ENCODE measurements at places on chromosomes 5 and 9.

GRCh38 chr5:72848474-72849428, 32.3 kb downstream of the TNPO1 start:
- DNase-seq, result peak; percentile 82
- H3K27ac ChIP-seq, result peak overlapping the region; percentile 99
- H3K4me3 ChIP-seq, result peak overlapping the region; percentile 94
- no peaks in the 10 kb centered on the region for H3K27me3 ChIP-seq
- H3K36me3 ChIP-seq, result peaks cover 7% of the 10 kb centered on the region

DNA sequence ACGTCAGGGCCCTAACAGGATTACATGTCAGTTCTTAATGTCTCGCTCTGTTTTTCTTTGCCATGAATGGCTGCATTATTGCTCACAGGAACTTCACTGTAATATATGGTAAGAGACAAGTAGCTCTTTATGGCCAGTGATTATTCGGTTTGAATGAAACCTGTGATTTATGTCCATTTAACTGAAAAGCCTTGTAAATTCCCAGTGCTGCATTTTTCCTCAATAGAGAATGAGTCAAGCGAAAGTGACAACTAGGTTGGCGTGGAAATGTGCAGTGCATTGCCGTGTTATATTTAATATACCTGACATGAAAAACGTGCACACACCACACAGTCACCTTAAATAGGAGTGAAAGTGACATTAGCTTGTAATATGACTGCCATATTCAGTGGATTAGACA, 163.1 kb downstream of the PBX3 start:
- H3K27me3 ChIP-seq, result no peaks in the 10 kb centered on the region
- no peak overlapping the region for H3K4me3 ChIP-seq
- H3K27ac ChIP-seq, result no peak overlapping the region
- H3K4me1 ChIP-seq, result no peaks in the 10 kb centered on the region
- H3K36me3 ChIP-seq, result no peaks in the 10 kb centered on the region
- DNase-seq, result no peak

- H3K4me1 ChIP-seq, result peaks cover 18% of the 10 kb centered on the region
- no peaks in the 10 kb centered on the region for H3K36me3 ChIP-seq
- no peak overlapping the region for H3K27ac ChIP-seq
- H3K4me3 ChIP-seq, result peak overlapping the region; percentile 37
Measured at GRCh38 chr9:36765468-36766341, 193.0 kb downstream of the MELK start.

GRCh38 chr5:133910571-133910970, 57.9 kb downstream of the C5orf15 start:
- H3K27ac ChIP-seq, result no peak overlapping the region
- DNase-seq, result no peak
- H3K27me3 ChIP-seq, result no peaks in the 10 kb centered on the region
- no peak overlapping the region for H3K4me3 ChIP-seq

- peaks cover 8% of the 10 kb centered on the region for H3K36me3 ChIP-seq
- peak overlapping the region; percentile 99 for H3K27ac ChIP-seq
- no peak for DNase-seq
- H3K4me1 ChIP-seq, result peaks cover 35% of the 10 kb centered on the region
- peak overlapping the region; percentile 82 for H3K4me3 ChIP-seq
Measured at GRCh38 chr9:98255061-98255577, 330 bp downstream of the TBC1D2 start.

DNA sequence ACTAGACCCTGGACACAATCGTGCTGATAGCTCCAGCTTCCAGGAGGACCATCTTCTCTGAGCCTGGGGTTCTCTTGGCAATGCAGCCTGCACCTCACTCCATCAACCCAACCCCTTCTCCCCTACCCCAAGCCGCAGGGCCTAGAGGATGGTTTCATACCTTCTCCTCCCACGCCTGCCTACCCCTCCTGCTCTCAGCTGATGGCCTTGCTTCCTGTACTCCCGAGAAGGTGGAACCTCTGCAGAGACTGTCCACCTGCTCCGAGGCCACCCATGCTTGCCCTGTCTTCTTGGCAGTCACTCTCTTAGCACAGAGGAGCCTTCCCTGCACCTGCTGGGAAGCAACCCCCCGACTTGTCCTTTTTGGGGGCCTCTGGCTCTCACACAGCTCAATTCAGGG, 241.9 kb downstream of the IRX2 start:
- H3K27ac ChIP-seq, result no peak overlapping the region
- no peak for DNase-seq
- H3K27me3 ChIP-seq, result no peaks in the 10 kb centered on the region

GRCh38 chr9:132114102-132114707, 34.5 kb upstream of the MED27 start:
- no peak overlapping the region for H3K4me3 ChIP-seq
- no peaks in the 10 kb centered on the region for H3K27me3 ChIP-seq
- no peaks in the 10 kb centered on the region for H3K36me3 ChIP-seq
- DNase-seq, result peak; percentile 61
- H3K4me1 ChIP-seq, result no peaks in the 10 kb centered on the region
- H3K27ac ChIP-seq, result no peak overlapping the region

GRCh38 chr5:66467564-66467963, 128.6 kb upstream of the MAST4 start:
- H3K27me3 ChIP-seq, result no peaks in the 10 kb centered on the region
- no peaks in the 10 kb centered on the region for H3K4me1 ChIP-seq
- H3K36me3 ChIP-seq, result no peaks in the 10 kb centered on the region
- no peak overlapping the region for H3K4me3 ChIP-seq
- no peak for DNase-seq
- no peak overlapping the region for H3K27ac ChIP-seq

GRCh38 chr9:122122468-122122867, 29.4 kb upstream of the TTLL11 start:
- peaks cover 16% of the 10 kb centered on the region for H3K4me1 ChIP-seq
- no peak overlapping the region for H3K4me3 ChIP-seq
- no peaks in the 10 kb centered on the region for H3K36me3 ChIP-seq
- DNase-seq, result no peak
- peaks cover 23% of the 10 kb centered on the region for H3K27me3 ChIP-seq

GRCh38 chr5:102049517-102049916, 246.6 kb downstream of the SLCO4C1 start:
- no peaks in the 10 kb centered on the region for H3K27me3 ChIP-seq
- H3K36me3 ChIP-seq, result no peaks in the 10 kb centered on the region
- no peaks in the 10 kb centered on the region for H3K4me1 ChIP-seq

GRCh38 chr5:112697322-112697721, 40.4 kb upstream of the APC start:
- no peak for DNase-seq
- H3K4me3 ChIP-seq, result no peak overlapping the region
- H3K27ac ChIP-seq, result no peak overlapping the region
- H3K27me3 ChIP-seq, result no peaks in the 10 kb centered on the region
- no peaks in the 10 kb centered on the region for H3K4me1 ChIP-seq

DNA sequence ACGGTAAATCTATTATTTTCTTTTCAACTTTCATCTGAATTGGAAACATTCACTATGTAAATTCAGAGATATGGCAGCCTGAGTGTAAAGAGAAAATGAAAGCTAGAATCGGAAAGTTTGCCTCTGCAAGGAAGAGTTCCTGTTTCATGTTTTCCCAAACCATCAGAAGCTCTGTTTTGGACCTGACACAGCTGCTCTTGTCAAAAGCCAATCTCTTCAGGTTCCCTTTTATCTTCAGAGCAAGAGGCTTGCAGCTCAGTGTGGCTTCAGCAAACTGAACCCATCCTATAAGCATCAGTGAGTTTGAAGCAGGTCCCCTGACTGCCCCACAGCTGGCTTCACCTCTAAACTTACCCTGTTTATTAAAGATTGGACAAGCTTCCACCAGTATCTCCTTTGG, 1099.7 kb downstream of the DTWD2 start:
- H3K27ac ChIP-seq, result peak overlapping the region; percentile 24
- no peak for DNase-seq
- H3K36me3 ChIP-seq, result no peaks in the 10 kb centered on the region
- H3K4me3 ChIP-seq, result peak overlapping the region; percentile 27
- H3K27me3 ChIP-seq, result no peaks in the 10 kb centered on the region
- no peaks in the 10 kb centered on the region for H3K4me1 ChIP-seq

DNA sequence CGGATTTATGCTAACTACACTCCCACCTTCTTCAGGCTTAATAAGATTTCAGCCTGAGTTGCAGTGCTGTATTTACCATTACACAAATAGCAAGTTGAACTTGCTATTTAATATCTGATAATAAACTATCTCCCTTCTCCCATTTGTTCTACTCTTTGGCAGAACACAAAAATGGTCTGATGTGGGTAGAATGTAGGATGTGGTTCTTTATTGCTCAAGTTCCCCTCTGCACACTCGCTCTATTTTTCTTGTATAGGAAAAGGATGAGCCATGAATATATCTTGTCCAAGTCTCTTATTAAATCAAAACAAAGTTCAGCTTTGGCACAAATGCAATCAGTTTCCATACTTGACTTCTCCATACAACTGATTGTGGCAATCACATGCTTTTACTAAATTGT, 37.2 kb upstream of the KIF2A start:
- no peak overlapping the region for H3K4me3 ChIP-seq
- no peak overlapping the region for H3K27ac ChIP-seq
- H3K4me1 ChIP-seq, result no peaks in the 10 kb centered on the region
- no peaks in the 10 kb centered on the region for H3K27me3 ChIP-seq

GRCh38 chr5:121913418-121913817, 48.4 kb upstream of the SRFBP1 start:
- peak; percentile 26 for DNase-seq
- H3K27ac ChIP-seq, result no peak overlapping the region
- H3K4me1 ChIP-seq, result no peaks in the 10 kb centered on the region

- H3K4me3 ChIP-seq, result no peak overlapping the region
- no peaks in the 10 kb centered on the region for H3K36me3 ChIP-seq
- peak; percentile 6 for DNase-seq
- H3K4me1 ChIP-seq, result no peaks in the 10 kb centered on the region
- no peak overlapping the region for H3K27ac ChIP-seq
Measured at GRCh38 chr9:26462751-26463150, 429.9 kb downstream of the CAAP1 start.

DNA sequence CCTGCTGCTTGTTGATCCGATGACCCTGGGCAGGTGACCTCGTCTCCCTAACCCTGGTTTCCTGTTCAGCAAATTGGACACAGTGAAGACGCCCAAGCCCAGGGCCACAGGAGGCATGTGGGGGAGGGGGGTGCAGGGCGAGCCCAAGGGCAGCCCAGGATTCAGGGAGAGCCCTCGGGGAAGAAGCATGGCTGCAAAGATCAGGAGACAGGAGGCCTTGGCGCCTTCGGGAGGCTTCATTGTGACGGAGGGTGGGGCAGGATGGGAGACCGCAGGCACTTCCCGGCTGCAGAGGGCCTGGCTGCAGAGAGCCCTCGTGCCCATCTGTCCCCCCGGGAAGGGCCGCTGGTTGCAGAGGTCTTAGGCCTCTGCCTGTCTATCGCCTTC, 6.2 kb downstream of the ASS1 start:
- H3K27me3 ChIP-seq, result peaks cover 4% of the 10 kb centered on the region
- no peak for DNase-seq
- peak overlapping the region; percentile 62 for H3K27ac ChIP-seq

DNA sequence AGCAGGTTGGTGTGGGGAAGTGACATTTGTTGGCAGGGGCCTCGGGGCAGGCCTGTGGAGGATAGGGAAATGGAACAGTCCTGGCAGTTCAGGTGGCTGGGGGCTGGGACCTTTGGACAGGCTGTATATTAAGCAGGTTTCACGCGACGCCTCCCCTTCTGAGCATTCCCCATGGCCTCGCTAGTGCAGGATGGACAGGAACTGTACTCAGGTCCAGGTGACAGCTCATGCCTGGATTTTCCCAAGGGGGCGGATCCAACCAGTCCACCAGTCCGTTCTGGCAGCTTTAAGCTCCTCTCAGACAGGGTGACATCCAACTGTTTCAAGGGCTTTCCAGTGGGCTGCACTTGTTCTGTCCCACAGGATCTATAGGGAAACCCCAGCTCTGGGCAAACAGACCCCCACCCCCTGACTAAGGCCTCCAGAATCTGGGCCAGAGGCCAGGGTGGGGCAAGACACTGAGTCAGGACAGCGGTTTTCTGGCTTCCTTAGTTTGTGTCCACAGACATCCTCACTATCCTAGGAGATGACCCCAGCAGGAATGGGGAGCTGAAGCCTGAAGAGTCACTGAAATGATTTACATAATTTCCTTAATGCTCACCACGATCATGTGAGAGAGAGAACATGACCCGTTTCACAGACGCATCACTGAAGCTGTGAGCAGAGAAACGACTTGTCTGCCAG, 20.9 kb downstream of the CSF2 start:
- no peaks in the 10 kb centered on the region for H3K27me3 ChIP-seq
- H3K27ac ChIP-seq, result no peak overlapping the region
- H3K36me3 ChIP-seq, result no peaks in the 10 kb centered on the region
- H3K4me1 ChIP-seq, result no peaks in the 10 kb centered on the region

DNA sequence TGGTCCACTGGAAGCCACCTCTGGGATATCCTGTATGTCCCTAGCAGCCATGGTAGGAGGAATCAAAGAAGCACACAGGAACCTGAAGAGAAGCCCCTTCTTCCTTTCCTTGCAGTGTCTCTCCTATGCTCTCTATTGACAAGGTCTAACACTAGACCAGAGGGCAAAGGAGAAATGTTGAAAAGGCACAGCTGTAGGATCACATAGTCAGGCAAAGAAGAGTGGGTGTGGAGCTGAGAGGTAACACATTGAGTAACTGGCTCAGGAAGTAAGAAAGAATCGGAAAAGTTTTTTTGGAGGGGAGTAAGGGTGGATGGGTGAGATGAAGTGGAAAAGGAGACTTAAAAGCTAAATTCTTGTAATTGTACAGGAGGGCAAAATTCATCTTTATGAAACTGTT, 100.1 kb downstream of the FOCAD start:
- no peak for DNase-seq
- no peaks in the 10 kb centered on the region for H3K4me1 ChIP-seq
- H3K27ac ChIP-seq, result no peak overlapping the region
- peaks cover 9% of the 10 kb centered on the region for H3K36me3 ChIP-seq
- no peak overlapping the region for H3K4me3 ChIP-seq

DNA sequence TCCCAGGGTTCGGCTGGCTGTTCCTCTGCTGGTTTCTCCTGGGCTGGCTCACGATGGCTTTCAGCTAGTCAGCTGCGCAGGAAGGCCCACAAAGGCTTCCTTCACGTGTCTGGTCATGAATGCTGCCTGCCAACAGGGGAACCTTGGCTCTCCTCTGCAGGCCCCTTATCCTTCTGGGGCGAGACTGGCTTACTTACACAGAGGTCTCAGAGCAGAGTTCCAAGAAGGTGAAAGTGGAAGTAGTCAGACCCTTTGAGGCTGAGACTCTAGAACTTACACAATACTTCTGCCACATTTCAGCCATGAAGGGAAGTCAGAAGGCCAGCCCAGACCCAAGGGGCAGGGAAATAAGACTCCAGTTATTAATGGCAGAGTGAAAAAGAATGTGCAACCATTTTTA, 99.5 kb downstream of the LHFPL2 start:
- DNase-seq, result no peak
- H3K27me3 ChIP-seq, result no peaks in the 10 kb centered on the region
- H3K4me3 ChIP-seq, result no peak overlapping the region
- H3K36me3 ChIP-seq, result no peaks in the 10 kb centered on the region
- H3K4me1 ChIP-seq, result peaks cover 32% of the 10 kb centered on the region

- DNase-seq, result no peak
- H3K4me3 ChIP-seq, result no peak overlapping the region
- peaks cover 20% of the 10 kb centered on the region for H3K36me3 ChIP-seq
- H3K27me3 ChIP-seq, result no peaks in the 10 kb centered on the region
- H3K4me1 ChIP-seq, result no peaks in the 10 kb centered on the region
Measured at GRCh38 chr9:97447001-97447400, 35.1 kb downstream of the TDRD7 start.

Measured in stomach (tissue), 19 donors.